ENCODE measurements at places on chromosomes 12 and 14.

- no peak for DNase-seq
These were observed 241.7 kb downstream of the SPTSSA start for GRCh38 chr14:34220378-34220706.

DNA sequence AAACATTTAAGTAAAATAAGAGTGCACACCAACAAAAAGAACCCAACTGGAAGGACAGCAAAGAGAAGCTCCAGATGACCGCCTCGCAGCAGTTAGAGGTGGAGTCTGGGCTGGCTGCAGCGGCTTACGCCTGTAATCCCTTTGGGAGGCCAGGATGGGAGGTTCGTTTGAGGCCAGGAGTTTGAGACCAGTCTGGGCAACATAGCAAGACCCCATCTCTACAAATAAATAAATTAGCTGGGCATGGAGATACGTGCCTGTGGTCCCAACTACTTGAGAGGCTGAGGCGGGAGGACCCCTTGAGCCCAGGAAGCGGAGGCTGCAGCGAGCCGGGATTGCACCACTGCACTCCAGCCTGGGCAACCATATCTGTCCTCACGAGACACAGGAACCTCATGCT is 15.2 kb downstream of the LRCOL1 start:
- DNase-seq = no peak

GRCh38 chr12:29580971-29581370 is 83.5 kb upstream of the OVCH1 start:
- no peak for DNase-seq

DNA sequence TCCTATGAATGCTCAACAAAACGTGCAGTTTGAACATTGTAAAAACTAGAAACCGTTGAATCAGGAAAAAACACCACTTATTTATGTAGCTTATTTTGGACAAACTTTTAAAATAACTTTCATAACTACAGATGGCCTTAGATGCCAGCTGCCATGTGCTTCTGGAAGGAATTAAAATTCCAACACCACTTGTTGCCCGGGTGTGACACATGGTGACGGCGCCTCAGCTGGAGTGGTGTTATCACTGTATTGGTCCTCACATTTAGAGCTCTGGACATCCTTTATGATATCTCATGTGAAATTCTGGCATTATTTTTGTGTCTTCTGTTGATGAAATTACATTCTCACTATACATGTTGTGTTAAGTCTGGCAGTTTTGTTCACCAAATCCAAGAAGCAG is 211.0 kb downstream of the IPO8 start:
- no peak for DNase-seq

DNA sequence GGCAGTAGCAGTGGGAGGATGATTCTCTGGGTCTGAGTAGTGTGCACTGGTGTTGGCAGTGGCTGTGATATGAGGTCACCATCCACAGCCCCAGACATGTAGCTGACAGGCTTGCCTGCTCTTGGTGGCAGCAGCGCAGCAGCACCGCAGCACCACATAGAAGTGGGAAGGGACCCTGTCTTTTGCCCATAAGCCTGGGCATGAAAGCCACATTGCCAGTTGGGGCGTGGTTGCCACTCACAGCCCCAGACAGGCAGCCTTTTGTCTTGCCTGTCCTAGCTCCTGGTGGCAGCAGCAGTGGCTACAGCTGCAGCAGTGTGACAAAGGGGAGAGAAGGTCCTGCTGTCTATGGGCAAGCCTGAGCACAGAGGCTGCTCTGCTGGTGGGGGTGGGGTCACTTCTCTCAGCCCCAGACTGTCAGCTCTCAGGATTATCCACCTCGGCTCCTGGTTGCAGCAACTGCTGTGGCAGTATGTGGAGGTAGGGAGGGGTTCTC is 71.5 kb downstream of the BRMS1L start:
- DNase-seq = no peak

DNA sequence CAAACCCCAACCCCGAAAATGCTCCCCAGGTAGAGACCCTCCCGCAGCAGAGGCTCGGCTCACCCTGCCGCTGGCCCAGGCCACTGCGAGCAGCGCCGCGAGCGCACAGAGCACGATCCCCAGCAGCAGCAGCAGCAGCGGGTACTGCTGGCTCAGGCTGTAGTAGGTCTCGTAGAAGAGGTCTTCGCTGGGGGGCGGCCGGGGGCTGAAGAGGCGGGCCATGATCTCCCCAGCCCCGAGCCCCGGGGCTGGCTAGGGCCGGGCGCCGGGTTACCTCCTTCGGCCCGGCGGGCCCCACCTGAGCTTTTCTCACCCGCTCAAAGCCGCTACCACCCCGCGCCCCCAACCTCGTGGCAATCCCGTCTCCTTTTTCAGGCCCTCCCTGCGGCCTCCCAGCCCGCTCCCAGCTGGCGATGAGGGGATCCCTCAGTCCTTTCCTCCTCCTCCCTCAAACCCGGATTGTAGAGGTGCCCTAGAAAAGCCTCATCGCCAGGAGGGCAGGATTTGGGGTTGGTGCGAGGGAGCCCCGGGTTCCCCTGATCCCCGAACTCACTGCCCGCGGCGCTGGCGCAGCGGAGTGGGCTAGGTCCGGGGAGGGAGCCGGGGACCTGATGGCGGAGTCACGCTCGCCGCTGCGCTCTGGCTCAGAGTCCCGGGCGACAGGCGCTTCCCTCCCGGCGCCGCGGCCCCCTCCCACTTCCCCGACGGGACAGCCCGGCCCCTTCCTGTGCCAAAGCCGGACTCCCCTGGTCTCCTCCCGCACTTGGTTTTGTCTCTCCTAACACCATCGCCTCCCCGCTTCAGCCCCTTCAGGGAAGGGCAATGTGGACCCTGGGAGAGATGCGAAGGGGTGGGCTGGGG is at the start of gene ADCY4:
ADCY4 (minus strand) TSS at position 641 of the 861 bp plus-strand sequence; CDS start at position 222, 419 bp downstream.
- DNase-seq = no peak

- no peak for DNase-seq
These were observed 123.3 kb downstream of the NCOR2 start for GRCh38 chr12:124443931-124444712.

- DNase-seq = no peak
These were observed 195.6 kb upstream of the SSTR1 start for GRCh38 chr14:38012056-38012455.

GRCh38 chr14:24840204-24840893 is 206.4 kb upstream of the GZMB start:
- no peak for DNase-seq

DNA sequence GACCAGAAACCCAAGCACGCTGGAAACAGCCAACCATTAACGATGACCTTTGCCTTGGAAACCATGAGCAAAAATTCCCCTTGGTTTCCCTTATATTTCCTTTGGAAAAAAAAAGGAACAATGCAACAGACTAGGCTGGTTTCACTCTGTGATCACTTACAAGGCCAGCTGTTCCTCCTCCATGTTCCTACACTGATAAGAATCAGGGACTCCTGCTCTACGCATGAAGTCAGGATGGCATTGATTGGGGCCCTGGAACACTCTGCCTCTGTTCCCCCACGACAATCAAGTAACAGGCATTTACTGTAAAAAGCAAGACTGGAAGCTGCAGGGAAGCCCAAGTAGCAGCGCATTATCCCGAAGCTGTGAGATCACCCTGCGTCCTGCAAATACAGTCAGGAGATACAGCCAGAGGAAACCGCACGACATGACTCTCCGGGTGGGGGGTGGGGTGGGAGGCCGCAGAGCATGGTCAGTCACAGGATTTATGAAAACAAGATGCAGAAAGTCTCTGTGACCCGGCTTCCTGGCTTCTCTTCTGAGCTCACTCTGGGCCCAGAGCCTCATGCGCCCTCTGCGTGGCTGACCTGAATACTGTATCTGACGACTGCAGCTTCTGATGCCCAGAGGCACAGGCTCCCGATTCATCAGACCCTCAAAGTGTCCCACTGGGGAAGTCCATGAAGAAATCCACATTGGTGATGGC is 31.1 kb downstream of the SSH1 start:
- DNase-seq = no peak

- no peak for DNase-seq
These were observed 29.1 kb downstream of the OSBPL8 start for GRCh38 chr12:76530516-76530915.

DNA sequence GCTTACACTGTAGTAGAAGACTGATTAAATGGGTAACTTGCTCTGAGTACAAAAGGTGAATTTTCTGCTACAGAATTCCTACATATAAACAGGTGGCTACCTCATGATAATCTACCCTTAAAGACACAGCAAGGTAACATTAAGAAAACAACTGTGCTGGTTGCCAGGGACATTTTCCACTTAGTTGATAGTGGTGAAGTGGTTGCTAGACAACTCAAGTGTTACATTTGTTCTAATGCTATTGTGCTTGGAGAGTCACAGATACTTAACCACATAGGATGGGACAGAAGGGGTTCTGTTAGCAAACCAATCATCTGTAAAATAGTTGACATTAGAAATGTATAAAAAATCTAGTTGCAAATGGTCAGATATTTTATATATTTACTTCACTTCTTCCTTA is 870.3 kb upstream of the SEL1L start:
- DNase-seq = no peak

GRCh38 chr14:71591929-71592328 is 340.3 kb upstream of the RGS6 start:
- no peak for DNase-seq

DNA sequence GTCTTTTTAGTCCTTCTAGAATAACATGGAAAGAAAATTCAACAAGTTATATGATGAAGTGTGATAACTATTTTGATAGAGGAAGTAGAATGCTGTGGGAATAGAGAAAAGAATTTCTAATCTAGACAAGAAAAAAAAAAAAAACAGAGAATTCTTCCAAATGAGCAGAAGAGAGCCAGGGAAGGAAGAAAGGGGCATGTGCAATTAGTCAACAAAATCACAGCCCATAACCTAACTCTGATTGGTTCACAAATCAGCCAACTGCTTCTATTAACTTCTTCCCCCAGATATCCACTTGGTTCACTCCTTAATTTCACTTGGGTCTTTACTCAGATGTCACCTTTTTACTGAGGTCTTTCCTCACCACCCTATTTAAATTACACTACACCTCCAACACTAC is 69.5 kb downstream of the BTG1 start:
- DNase-seq = no peak

- DNase-seq = no peak
These were observed 18.4 kb downstream of the SAV1 start for GRCh38 chr14:50649691-50650090.

- no peak for DNase-seq
These were observed 6.9 kb upstream of the PLEKHH1 start for GRCh38 chr14:67526181-67526580.

DNA sequence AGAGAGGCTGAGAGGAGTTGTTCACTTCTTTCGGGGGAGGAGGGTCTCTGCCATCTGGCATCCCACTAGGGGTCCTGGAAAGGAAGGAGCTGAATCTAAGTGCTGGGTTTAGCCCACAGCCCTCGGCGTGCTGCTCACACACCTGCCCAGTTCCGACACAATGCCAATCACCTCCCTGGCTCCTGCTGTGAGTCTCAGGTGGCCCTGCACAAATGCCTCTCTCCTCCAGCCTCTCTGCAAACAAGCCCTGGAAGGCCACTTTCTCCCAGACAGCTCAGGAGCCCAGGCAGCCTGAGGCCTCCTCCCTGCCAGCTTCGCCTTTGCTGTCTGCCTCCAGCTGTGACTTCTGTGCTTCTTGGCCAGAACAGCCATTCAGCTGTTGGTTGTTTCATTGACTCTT is 51.2 kb downstream of the SMIM41 start:
- DNase-seq = no peak

- no peak for DNase-seq
These were observed 29.8 kb downstream of the CALM1 start for GRCh38 chr14:90426663-90427062.

- no peak for DNase-seq
These were observed 59.2 kb downstream of the RASSF8 start for GRCh38 chr12:26017484-26018211.

DNA sequence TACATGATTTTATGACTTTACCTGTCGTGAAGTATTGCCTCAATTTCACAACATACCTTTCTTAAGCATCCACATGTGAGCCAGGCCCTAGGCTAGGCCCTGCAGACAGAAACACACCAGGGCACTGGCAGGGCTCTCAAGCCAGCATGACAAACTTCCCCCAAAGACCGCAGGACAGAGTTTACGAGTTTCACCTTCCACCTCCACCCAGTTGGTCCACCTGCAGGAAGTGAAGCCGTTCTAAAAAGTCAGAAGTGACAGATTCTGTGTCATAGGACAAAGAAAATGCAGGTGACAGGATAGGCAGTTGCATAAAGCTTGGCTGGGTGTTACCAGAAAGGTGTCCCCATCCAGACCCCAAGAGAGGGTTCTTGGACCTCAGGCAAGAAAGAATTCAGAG is 382.3 kb downstream of the PCNX1 start:
- no peak for DNase-seq

DNA sequence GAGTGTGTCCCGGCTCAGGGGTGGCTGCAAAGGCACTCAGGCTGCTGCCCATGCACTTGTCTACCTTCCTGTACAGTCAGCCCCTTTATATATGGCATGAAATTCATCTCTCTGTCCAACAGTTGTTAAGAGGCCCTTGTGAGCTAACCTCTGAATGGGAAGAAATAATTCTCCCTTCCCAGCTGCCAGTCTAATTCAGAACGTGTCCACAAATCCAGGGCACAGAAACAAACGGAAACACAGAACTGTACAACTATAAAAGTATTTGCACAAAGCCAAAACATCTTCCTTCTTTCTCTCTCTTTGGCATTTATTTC is 849 bp downstream of the KRT5 start:
- DNase-seq = no peak

DNA sequence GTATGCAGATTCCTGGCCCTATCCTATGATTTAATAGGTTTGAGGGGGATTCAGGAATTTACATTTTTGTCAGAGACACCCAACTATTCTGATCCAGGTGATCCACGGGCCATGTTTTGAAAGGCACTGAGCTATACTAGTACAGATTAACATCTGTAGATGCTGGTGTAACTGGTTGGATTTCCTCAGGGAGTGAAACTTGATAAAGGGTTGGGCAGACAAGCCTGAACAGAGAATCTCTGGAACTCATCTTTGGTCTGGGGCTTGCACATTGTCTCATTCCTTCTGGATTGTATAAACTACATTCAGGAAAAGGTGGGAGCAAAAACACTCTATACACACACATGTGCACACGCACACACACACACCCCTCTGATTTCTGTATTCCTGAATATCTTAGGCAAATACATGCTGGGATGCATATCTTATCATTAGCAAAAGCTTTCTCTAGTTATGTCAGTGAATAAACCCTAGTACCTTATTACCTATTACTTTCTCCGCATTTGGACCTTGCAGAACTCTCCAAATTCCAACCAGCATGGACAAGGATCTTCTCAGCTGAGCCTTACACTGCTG is 104.6 kb downstream of the SLC38A1 start:
- no peak for DNase-seq

Data from central memory CD8-positive, alpha-beta T cell (primary cell).